ENCODE measurements at places on chromosomes 1 and 21. TPM values are rescaled to one million over a fixed set of nuclear protein-coding genes. Genes with fewer than 3 reads are reported as not detected.

The CELA3B gene
- total RNA-seq: not detected

The SUCO gene
- 9.2 TPM for total RNA-seq

The EXO1 gene
- 22.6 TPM for total RNA-seq

The ADGRL2 gene
- total RNA-seq: 11.2 TPM

The PTPN22 gene
- not detected for total RNA-seq

The GCSAML gene
- total RNA-seq: not detected

The CLCN6 gene
- 4.6 TPM for total RNA-seq

The ANGPTL3 gene
- not detected for total RNA-seq

The ZNF697 gene
- 1.7 TPM for total RNA-seq

The TNNI3K gene
- total RNA-seq: not detected

The ESRRG gene
- total RNA-seq: not detected

The STK40 gene
- 11.8 TPM for total RNA-seq

The RNU1-1 gene
- not detected for total RNA-seq

The HES2 gene
- total RNA-seq: 4.0 TPM

The KRTAP13-2 gene
- not detected for total RNA-seq

The FAM131C gene
- 18.6 TPM for total RNA-seq

The SLC6A17 gene
- 6.0 TPM for total RNA-seq

The CDCP2 gene
- not detected for total RNA-seq

The CGN gene
- total RNA-seq: 1.1 TPM

The CFHR3 gene
- 0.10 TPM for total RNA-seq

The GJA8 gene
- total RNA-seq: not detected

The LCE3A gene
- total RNA-seq: not detected

The SPRR4 gene
- total RNA-seq: not detected

The PRAMEF4 gene
- not detected for total RNA-seq

The PCSK9 gene
- total RNA-seq: 3.4 TPM

The SERTAD4 gene
- 0.73 TPM for total RNA-seq

The OR6K3 gene
- total RNA-seq: not detected

The MAP1LC3C gene
- not detected for total RNA-seq

The GUCA2B gene
- total RNA-seq: not detected

The NUCKS1 gene
- total RNA-seq: 122 TPM

The AJAP1 gene
- total RNA-seq: 0.02 TPM

The SRP9 gene
- total RNA-seq: 251 TPM
